ENCODE measurements at places on chromosomes 13 and 19.

DNA sequence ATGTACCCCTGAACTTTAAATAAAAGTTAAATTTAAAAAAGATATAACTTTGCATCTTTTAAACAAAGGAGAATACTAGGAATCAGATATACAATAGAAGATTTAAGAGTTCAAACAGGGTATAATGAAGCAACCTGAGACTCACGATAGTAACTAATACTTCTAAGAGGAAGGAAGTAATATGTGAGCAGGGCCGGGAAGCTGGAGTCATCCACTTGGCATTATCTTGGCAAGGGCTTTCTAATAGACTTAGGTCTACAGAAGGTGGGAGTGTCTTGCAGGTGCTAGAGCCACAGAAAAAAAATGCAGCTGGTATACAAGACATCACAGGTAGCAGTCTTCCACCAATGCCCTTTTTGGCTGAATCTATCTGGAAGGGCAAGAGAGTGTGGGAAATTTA lies 231.9 kb downstream of the KCTD12 start:
- no peak for DNase-seq

GRCh38 chr19:35085947-35086346 lies 29.7 kb upstream of the FXYD3 start:
- DNase-seq: no peak

- DNase-seq: no peak
Measured at GRCh38 chr13:107296804-107297203, 728.9 kb upstream of the ARGLU1 start.

GRCh38 chr19:46760363-46760762 lies 14.1 kb upstream of the STRN4 start:
- DNase-seq: no peak

GRCh38 chr13:40146063-40146462 lies 490.6 kb downstream of the COG6 start:
- no peak for DNase-seq

DNA sequence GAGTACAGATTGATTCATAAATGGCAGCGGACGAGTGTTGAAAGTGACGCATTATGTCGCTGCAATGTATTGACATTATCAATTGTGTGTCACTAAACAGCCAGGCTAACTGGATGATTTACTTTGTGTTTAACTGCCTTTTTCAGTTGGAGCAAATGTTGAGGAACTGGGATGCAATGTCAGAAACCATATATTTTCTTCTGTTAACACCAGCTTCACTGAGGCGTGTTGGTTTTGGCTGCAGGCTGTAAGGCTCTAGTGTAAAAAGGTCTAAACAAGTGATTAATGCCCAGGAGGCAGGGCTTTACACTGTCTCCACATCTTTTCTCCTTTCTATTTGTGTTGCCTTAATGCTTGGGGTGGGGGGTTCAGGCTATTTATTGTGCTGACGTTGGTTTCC lies 80.1 kb downstream of the GGACT start:
- no peak for DNase-seq

DNA sequence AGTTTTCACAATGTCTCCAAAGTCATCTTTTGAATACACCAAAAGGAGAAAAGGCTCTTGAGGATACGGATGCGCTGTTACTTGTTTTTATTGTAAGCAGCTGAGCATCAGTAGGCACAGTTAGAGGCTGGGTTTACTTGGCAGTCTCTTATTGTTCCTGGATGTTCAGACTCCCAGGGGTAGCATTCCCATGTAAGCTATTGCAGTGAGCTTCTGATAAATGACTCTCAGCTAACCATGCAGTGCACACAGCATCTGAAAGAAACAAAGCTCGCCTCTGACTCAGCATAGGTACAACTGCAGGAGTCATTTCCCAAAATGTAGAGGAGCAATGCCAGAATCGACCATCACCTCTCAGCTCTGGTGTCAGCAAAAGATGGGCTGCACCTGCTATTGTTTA lies 84.8 kb downstream of the DCT start:
- DNase-seq: no peak

GRCh38 chr19:3065675-3066357 lies 3.5 kb upstream of the TLE5 start:
- DNase-seq: no peak

GRCh38 chr19:48403606-48404005 lies 10.1 kb downstream of the GRIN2D start:
- no peak for DNase-seq

DNA sequence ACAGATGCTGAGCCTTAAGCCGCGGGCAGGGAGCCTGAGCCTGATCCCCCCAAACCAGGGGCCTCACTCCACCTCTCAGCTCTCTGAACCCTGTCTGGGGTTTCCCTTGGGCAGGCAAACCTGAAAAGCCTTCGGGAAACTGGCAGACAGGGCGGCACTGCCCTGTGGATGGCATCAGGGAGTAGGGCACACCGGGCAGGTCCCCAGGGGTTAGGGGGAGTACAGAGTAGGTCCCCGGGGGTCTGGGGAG lies 9.7 kb downstream of the MKNK2 start:
- DNase-seq: no peak

DNA sequence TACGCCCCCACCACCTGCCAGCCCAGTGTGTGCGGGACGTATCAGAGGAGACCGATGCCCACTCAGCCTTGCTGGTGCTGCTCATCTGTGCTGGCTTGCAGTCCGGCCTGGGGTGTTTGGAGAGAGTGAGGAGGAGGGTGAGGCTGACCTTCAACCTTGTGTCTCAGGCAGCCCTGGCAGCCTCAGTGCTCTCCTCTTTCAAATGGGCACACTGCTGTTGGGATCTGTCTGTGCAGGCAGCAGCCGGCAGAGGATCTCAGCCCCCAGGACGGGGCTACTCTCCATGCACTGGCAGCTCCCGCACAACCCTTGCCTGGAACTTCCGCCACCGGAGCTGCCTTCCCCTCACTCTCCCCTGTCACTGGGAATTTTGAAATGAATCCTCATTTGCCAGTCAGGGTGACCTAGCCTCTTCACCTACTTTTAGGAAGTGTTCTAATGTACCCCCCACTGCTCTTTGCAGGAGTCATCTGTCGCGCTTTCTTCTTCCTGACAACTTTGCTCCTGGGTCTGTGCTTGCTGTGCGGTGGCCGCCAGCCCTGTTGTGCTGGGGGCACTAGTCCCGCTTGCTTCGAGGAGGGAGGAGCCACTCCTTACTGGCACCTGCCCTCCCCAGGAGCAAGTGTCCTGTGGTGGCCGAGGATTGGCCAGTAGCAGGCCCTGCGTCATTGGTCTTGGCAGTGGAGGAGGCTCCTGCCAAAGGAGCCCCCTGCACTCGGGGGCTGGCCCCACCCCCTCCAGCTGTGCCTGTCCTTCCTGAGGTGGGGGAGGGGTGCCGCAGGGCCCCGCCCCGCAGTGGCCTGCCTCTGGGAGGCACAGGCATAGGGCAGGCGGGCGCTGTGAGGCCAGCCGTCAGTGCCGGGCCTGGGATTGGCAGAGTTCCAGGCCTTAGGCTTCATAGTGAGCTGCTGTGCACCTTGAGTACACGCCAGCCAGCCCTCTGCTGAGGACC lies 53.4 kb downstream of the TSSK6 start:
- no peak for DNase-seq

- no peak for DNase-seq
Measured at GRCh38 chr13:42804244-42804874, 23.0 kb downstream of the FAM216B start.

- DNase-seq: no peak
Measured at GRCh38 chr13:111539791-111540446, 219.5 kb downstream of the TEX29 start.

GRCh38 chr19:33374236-33374714 lies 766 bp downstream of the CEBPG start:
- DNase-seq: no peak

DNA sequence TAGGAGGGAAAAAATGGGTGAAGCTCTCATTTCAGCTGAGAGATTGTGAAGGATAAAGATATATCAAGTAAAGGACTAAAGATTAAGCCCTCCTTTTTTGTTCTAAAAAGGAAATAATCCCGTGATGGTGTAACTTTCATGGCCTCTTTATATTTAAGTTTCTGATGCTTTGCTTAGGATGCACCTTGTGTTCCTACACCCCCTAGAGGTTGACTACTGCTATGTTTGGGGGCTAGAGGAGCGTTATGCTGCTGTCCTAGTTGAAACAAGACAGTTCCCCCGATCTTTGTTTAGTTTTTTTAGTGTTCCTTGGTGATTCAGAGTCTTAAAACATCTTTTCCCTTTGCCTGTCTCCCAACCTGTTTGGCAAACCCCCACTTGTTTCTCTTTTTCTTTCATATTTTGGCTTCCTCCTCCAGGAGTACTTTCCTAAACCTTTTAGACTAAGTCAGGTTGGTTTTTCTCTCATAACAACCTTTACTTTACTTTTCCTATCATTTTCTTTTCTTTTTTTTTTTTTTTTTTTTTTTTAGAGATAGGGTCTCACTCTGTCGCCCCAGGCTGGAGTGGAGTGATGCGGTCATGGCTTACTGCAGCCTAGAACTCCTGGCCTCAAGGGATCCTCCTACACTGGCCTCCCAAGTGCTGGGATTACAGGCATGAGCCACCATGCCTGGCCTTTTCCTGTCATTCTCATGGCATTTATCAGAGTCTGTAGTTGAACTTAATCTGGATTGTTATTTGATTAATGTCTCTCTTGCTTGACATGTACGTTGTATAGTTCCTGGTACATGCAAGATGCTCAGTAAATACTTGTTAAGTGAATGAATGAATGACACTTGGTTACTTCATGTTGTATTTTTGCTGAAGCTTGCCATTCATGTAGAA lies 2.8 kb downstream of the UBA2 start:
- DNase-seq: no peak

GRCh38 chr13:33893559-33893958 lies 75.6 kb downstream of the RFC3 start:
- DNase-seq: no peak

DNA sequence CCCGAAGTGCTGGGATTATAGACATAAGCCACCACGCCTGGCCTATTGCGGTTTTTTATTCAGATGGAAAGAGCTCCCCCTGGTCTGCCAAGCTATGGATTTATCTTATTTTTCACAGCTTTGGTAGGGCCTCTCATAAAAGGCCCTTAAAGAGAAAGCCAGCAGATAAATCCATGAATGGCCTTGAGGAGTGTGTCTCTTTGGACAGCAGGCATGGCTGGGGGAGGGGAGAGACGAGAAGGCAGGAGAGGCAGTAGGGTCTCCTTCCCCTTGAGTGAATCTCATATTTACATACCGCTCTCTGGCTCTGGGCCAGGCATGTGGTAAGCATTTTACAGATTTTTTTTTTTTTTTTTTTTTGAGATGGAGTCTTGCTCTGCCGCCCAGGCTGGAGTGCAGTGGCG lies 25.2 kb downstream of the MARK4 start:
- DNase-seq: no peak

GRCh38 chr13:84137292-84137691 lies 255.0 kb upstream of the SLITRK1 start:
- no peak for DNase-seq

DNA sequence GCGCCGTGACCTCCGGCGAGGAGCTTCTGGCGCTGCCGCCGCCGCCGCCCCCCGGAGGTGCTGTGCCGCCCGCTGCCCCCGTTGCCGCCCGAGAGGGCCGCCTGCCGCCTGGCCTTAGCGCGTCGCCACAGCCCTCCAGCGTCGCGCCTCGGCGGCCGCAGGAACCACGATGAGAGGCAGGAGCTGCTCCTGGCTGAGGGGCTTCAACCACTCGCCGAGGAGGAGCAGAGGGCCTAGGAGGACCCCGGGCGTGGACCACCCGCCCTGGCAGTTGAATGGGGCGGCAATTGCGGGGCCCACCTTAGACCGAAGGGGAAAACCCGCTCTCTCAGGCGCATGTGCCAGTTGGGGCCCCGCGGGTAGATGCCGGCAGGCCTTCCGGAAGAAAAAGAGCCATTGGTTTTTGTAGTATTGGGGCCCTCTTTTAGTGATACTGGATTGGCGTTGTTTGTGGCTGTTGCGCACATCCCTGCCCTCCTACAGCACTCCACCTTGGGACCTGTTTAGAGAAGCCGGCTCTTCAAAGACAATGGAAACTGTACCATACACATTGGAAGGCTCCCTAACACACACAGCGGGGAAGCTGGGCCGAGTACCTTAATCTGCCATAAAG lies 4.8 kb downstream of the PDX1 start:
- DNase-seq: no peak

DNA sequence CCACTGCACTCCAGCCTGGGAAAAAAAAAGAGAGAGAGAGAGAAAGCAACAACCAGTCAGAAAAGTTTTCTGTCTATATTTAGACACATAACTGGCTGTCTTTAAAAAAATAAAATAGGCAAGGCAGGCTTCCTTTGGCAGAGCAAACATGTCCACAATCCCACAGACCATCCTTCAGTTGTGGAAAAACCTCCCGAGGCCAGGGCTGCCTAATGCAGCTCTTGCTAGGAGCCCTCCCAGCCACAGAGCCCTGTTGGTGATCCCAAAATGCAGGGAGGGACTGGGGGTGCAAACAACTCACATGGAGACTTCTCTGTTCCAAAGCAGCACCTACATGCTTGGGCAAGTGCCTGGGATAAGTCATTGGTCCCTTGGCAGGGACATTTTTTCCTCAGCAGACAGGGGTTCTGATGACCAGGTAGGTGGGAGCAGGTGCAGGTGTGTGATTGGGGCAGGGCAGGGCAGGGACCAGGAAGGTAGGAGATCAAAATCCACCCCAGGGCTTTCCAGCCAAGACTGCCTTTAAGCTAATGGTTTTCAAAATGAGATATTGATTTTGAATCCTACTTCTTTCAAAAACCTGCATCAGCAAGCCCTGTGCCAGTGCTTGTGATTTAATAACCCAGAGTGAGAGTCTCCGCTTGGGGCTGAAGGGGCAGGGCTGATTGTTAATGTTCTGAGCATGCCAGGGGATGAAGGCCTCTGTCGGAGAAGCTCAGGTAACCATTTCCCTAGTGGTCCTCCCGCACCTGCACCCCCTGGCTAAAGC lies 178.5 kb downstream of the USP12 start:
- DNase-seq: no peak

- no peak for DNase-seq
Measured at GRCh38 chr19:45439190-45439568, 15.5 kb upstream of the ERCC1 start.
